ENCODE measurements at places on chromosomes 1 and 21.

DNA sequence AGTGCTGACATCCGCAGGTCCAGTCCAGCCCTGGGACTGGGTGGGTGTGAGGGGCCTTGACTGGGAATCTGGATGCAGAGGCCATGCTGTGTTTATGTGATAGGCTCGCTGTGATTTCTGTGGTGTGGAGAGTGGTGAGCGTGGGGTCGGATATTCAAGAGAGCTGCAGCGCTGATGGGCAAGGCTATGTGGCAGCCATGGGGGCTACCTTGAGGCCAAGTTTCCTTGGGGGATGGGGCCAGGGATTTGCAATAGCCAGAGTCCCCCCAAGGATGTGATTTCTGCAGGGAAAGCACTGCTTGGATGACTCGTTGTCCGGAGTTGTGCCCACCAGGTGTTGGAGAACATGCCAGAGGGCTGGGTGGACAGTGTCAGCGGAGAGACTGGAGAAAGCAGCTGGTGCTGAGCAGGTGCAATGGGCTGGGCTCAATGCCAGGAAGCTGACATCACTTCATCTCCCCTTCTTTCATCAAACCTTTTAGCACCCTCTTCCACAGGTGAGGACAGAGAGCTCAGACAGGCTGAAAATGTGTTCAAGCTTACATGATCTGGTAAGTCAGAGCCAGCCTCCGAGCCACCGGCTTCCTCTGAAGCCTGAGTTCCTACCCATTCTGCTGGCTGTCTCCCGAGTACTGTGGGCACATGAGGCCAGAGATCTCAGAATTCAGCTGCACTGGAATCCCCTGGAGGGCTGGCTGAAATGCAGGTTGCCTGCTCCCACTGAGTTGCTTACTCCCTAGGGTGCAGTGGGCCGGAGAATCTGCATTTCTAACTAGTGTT is 132.9 kb downstream of the RHOU start:
- no peak for DNase-seq

- DNase-seq = no peak
Measured at GRCh38 chr1:89610457-89611011, 22.4 kb upstream of the LRRC8C start.

DNA sequence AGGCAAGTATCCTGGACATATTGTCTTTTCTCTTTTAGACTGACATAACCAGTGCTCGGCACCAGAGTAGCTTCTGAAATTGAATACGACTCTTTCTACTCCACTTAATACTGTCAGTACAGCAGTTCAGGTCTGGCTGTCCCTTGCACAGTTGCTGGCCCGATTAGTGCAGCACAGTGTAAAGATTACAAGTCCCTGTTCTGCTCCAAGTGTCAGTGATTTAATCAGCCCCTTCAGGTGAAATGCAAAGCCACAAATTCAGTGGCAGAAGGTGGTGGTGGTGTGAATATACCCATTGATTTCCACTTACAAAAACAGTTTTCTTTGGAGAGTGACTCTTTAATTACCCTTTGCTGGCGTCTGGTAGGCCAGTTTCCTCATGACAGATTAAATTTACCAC is 545.4 kb downstream of the ADGRL2 start:
- no peak for DNase-seq

- no peak for DNase-seq
Measured at GRCh38 chr1:168613691-168614231, 37.4 kb downstream of the XCL1 start.

GRCh38 chr1:28111157-28111556 is 22.7 kb upstream of the EYA3 start:
- no peak for DNase-seq

DNA sequence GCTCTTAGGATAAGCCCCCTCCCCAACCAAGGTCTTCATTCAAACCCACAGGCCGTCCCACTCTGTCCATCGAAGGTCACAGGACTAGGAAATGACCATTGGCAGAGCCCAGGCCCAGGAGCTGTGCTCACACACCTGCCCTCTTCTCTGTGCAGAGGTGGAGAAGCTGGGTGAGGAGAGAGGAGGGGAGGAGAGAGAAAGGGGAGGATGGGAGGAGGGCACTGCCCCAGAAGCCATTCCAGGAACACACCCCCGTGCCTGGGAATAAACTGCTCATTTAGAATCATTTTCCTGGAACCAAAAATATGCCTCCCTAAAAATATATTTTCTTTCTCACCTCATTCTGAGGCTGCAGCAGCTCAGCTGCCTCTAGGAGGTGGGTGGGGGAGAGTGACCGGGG is 6.4 kb upstream of the SDC3 start:
- no peak for DNase-seq

GRCh38 chr1:175188936-175189335 is 3.6 kb downstream of the KIAA0040 start:
- DNase-seq = peak; percentile 2
